ENCODE measurements at places on chromosomes 1 and 21.

GRCh38 chr1:192488058-192488457, 87.5 kb upstream of the RGS1 start:
- DNase-seq = no peak

DNA sequence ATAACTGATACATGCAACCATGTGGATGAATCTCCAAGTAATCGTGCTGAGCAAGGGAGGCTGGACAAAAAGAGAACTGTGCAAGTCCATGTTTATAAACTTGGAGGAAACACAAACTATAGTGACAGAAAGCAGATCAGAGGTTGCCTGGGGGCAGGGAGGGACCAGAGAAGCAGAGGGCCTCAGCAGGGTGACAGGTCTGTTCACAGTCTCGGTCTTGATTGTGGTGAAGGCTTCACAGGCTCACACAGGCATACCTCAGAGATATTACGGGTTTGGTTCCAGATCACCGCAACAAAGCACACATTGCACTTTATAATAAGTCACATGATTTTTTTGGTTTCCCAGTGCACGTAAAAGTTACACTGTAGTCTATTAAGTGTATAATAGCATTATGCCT, 28.5 kb downstream of the ACOT7 start:
- no peak for DNase-seq

- no peak for DNase-seq
Observed at GRCh38 chr1:20604678-20605077, 15.8 kb downstream of the CDA start.

GRCh38 chr1:71087060-71087459, 6.2 kb upstream of the ZRANB2 start:
- DNase-seq = no peak

DNA sequence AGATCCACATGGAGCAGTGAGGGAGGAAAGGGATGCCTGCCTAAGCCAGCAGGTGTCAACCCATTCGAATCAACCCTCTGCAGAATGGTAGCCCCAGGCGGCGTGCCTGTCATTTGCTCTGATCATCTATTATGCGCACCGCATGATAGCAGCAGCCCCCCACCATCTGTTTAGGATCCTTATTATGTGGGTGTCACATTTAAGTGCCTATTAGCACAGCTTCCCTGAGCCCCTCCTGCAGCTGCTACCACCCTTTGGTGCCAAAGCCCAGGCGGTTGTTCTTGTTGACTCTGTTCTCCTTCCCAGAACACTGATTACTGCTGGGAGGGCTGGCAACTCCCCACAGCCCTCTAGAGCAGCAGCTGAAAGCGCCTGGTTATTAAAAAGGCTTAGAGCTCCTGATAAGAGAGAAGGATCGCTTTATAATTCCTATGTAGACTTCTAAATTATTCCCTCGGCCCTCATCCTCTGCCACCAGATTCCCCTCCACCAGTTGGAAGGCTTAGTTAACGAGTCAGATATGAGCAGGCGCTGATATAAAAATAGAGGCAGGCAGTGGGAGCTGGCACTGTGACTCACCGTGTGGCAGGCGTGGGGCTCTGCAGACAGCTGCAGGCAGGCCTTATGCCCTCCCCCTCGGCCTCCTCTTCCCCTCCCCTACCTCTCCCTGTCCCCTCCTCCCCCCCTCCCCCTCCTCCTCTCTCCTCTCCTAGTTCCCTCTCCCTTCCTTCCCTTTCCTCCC, 23.0 kb downstream of the ACTA1 start:
- peak; percentile 91 for DNase-seq

GRCh38 chr1:1333551-1334241, 2.6 kb downstream of the TAS1R3 start:
- no peak for DNase-seq

- DNase-seq = peak; percentile 80
Observed at GRCh38 chr21:39217356-39218081, 34.3 kb upstream of the PSMG1 start.

GRCh38 chr1:152902636-152903035, 5.7 kb upstream of the IVL start:
- no peak for DNase-seq

- DNase-seq = no peak
Observed at GRCh38 chr1:79716447-79716846, 709.9 kb upstream of the ADGRL4 start.

- no peak for DNase-seq
Observed at GRCh38 chr1:11898831-11899467, 27.3 kb downstream of the KIAA2013 start.

DNA sequence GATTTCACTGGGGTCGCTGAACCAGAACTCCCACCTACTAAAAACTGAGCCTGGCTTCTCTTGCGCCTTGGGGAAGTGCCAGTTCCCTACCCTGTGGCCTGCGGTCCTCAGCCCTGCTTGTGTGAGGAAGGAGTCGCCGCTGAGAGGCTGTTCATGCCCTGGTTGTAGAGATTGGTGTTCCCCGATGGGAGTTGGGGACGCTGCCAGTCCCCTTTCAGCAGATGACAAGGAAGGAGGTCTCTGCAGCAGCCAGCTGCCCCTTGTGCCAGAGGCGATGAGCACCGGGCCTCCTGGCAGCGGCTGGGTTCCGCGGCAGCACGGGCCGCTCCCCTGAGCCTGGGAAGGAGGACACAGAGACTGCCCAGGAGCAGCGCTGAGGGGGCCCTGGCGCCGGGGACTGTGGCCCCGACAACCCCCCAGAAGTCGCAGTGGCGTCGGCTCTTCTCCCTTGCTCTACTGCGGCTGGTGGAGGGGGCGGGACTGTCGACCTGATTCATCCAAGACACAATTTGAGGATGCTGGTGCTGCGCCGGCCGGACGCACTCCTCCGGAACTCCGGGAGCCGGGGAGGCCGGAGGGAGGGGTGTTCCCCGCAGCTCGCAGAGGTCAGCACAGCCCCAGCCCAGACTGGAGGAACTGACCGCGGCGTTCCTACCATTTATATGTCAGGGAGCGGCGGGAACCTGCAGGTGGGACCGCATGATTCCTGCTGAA, 12.0 kb upstream of the ADORA3 start:
- DNase-seq = no peak

DNA sequence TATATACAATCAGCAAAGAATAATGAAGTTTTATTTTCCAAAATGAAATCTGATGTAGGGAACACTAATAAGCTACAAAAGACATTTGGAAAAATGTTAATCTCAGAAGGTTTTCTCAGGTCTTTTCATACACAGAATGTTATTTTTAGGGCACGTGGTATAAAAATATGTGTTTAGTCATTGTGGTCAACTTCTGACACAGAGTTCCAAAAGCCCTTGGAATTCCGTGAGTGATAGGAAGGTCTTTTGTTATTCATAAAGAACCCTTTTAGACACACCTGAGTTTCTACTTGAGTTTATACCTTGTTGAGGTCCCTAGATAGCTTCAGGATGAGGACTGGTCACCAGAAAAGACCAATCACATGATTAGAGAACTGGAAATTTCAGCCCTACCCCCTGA, 277.6 kb upstream of the NCAM2 start:
- DNase-seq = no peak

DNA sequence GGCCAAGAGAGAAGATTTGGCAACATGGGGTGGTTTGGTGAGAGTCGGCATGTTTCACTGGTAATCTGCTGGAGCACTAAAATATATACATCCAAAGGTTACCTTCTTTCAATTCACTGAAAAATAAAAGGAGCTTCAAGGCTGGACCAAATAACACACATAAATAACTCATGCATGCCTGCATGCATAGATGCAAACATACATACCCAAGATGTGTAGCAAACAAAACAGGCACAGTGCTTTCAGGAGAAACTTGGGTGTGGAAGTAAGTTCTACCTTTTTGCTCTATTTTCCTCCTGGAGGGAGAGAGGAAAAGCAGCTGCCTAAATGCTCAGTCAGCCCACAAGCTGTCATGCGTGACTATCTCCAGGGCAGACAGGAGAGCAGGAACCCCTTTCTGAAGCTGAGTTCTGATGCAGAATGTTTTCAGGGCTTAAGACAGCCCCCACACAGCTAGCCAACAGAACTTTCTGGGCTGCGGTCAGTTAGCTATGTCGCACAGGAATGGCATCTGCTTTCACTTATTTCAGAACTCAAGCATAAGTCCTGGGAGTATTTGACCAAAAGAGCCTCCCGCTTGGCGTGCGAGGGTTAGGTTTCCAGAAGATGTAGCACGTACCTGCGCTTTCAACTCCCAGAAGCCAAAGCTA, 166.2 kb downstream of the TOMM20 start:
- DNase-seq = no peak

GRCh38 chr1:221514806-221515205, 227.1 kb downstream of the DUSP10 start:
- DNase-seq = no peak

GRCh38 chr1:156155756-156156510, 2.5 kb downstream of the SEMA4A start:
- no peak for DNase-seq

DNA sequence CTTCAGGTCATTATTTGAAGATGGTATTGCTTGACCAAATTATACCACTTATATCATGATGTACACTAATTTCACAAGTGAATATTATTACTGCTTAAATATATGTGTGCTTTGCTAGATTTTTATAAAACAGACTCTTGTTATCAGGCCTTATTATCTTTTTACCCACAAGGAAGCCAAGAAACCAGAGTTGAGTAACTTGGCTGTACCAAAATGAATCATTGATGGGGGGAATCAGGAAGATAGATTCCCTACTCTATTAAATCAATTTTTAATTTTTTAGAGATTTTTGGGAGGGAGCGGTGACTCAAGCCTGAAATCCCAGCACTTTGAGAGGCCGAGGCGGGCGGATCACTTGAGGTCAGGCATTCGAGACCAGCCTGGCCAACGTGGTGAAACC, 16.0 kb upstream of the SCCPDH start:
- no peak for DNase-seq

DNA sequence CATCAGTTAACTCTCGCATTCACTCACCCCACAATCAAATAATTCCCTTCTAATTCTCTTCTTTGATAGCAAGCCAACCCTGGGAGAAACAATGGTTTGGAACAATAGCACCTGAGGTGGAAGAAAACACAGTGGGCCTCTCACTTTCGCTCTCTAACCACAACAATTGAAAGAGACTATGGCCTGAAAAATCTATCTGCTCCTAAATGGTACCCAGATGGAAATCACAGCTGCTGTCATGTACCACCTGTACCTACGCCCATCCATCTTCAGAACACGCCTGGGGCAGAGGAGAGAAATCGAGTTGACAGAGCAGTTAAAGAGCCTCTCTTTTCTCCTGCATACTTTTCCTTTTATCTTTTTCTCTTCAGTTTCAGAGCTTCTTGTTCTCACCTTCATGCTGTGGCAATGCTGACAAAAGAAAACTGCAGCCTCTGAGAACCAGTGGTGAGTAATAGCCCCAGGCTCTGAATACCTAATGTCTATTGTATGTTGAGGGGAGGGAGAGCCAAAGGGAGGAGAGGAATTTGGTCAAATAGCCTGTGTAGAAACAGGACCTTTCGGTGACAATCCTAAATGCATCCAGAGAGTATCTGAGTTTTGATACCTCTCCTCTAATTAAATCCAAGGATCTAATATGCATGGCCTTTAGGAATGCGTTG, 57.7 kb downstream of the ZC3H11B start:
- DNase-seq = peak; percentile 76

- DNase-seq = no peak
Observed at GRCh38 chr21:45386728-45387371, 18.1 kb upstream of the COL18A1 start.

- DNase-seq = no peak
Observed at GRCh38 chr1:220575718-220576497, 48.0 kb downstream of the MARK1 start.

- no peak for DNase-seq
Observed at GRCh38 chr1:88737338-88737927, 53.4 kb downstream of the PKN2 start.

GRCh38 chr1:83689921-83690868, 308.7 kb downstream of the TTLL7 start:
- no peak for DNase-seq
